ENCODE measurements at places on chromosomes 6 and 20.

DNA sequence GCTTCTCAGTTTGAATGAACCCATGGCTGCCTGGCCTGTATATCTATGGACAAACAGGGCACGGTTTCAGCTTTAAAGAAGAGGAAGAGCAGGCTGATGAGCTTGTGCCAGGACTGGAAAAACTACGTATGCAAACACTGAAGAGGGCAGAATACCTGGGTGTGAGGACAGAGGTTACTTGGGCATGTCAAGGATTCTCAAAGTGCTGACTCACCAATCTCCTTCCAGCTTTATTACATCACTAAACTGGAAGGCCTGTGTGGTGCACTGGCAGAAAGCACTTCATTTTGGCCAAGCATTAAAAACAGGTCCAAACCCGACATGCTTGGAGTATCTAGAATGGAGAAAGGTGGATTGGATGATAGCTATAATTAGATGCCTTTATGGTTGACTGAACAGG, 95.2 kb downstream of the GMPR start:
- DNase-seq = peak; percentile 84

GRCh38 chr6:13854716-13855250, 40.4 kb upstream of the MCUR1 start:
- no peak for DNase-seq

GRCh38 chr6:14337152-14337551, 219.6 kb downstream of the CD83 start:
- no peak for DNase-seq

DNA sequence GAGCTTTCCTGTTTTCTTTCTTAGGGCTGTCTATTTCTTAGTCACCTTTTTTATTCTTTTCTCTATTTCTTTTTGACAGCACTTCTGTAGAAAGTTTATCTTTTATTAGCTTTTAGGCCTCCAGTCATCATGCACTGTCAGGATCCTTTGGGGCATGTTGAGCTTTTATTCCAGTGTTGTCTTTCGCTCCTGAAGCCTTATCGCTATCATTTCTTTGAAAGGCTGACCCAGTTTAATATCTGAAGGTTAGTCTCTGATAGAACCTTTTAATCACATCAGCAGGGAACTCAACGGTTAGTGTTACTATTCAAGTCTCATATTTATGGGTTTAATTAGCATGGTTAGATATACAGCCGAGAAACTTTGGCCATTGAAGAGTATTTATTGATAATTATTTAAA, 745.9 kb downstream of the TBC1D32 start:
- no peak for DNase-seq

DNA sequence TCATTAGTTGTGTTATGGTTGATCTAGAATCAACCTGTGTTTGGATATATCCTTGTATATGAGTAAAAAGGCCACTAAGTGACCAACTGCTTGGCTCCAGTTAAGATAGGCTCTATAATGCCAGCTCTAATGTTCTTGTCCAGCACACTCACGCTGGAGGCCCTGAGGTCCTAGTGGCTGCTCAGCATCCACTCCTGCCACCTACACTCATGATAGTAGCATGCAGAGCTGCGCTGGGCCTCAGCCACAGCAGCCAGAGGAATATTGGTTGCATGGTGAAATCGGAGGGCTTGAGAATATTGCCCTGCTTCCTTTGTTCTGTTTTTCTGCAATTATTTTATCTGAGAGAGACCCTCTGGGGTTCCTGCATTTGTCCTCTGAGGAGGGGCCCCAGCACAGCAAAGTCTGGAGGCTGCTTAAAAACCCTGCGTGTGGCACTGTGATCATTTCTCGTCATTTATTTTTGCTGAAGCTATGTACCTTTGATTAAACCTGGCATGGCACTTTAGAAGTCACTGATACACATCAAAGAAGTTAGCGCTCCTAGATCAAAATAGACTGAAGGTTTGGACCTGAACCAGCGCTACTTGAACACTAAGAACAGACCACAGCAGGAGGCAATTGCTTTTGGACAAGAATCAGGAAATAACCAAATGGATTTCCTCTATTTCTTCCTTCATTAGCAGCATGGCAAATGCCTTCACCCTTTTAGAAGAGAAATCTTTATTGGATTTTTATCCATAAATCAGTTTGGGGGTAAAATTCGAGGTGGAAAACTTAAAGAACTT, 398.4 kb upstream of the ID4 start:
- no peak for DNase-seq

GRCh38 chr6:22343864-22344263, 47.0 kb upstream of the PRL start:
- peak; percentile 35 for DNase-seq

GRCh38 chr6:123316733-123317323, 319.9 kb downstream of the TRDN start:
- peak; percentile 47 for DNase-seq

- DNase-seq = peak; percentile 83
These were observed 49.7 kb upstream of the IL20RA start for GRCh38 chr6:137094411-137095008.

GRCh38 chr6:85118233-85118632, 331.6 kb upstream of the NT5E start:
- no peak for DNase-seq

GRCh38 chr20:19620446-19620845, 137.6 kb upstream of the RIN2 start:
- DNase-seq = peak; percentile 13

DNA sequence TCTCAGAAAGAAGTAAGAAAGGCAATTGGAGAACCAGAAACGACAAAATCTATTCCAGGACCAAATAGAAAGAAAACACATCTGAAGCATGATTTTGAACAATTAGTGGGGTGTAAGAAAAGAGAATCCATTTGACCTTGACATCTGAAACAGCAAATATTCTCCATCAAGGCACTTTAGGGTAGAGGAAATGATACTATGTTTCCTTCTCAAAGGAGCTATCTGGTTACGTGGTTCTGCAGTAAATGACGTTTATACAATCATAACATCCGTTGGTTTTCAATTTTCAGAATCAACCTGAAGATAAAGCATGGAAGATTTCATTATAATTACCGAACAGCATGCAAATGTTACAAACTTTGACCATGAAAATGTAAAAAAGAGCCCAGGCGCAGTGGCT, 8.2 kb upstream of the SIGLEC1 start:
- DNase-seq = no peak

GRCh38 chr20:46936415-46937156, 41.9 kb downstream of the EYA2 start:
- DNase-seq = no peak

DNA sequence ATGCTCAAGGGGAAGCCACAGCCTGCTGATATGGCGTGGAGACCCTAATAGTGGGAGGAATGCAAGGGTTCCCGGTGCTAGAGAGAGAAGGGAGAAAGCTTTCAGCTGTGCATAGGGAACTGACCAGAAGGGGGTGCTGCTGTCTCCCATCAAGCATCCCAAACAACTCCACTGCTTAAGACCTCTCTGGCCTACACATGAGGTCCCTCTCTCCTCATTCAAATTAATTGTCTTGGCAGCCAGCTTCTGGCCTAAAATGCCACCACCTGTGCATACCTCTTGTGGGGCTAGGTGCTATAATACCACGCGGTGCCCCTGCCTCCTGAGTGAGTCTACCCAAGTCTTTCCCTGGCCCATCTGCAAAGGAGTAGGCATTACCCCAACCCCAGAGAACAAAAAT, 14.5 kb downstream of the ADISSP start:
- peak; percentile 68 for DNase-seq

- DNase-seq = no peak
These were observed 64.3 kb downstream of the MRPL14 start for GRCh38 chr6:44062771-44063560.

GRCh38 chr20:9966966-9967365, 67.8 kb upstream of the ANKEF1 start:
- peak; percentile 52 for DNase-seq

DNA sequence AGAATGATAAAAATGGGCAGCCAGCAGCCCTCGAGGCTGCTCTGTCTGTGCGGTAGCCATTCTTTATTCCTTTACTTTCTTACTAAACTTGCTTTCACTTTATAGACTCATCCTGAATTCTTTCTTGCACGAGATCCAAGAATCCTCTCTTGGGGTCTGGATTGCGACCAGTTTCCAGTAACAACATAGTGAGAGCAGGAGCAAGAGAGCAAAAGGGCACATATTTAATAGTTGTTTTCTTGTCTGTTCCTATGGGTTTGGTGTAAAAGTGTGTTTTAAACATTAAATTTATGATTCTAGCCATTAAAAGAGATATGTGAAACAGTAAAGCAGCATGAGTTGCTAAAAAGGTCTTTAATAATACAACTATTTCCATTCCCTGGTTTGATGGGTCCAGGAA, 78.8 kb upstream of the OPRM1 start:
- no peak for DNase-seq

GRCh38 chr6:137297887-137298286, 78.7 kb upstream of the IFNGR1 start:
- DNase-seq = peak; percentile 63

GRCh38 chr6:167910007-167910406, 83.3 kb downstream of the AFDN start:
- no peak for DNase-seq

DNA sequence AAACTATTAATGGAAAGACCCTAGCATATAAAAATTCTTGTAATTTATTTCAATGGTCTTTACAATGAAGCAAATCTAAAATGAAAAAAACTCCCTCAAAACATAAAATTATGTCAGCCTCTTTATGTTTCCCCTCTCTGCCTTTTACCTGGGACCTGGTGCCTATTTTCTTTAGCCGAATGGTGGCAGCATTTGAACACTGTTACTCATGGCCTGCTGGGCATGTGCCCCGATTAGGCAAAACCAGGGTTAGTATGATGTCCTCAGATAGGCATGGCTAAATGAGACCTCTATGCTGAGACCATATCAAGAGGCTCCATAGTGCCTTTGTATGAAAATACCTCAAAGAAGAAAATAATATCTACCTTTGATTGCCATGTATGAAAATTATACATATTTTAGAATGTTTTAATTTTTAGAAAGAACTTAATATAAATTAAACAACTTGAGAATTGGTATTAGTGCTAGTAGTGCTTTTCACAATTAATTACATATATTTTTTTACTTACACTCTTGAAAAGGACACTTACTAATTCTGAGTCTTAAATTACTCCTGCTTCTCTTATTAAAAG, 22.5 kb upstream of the C6orf58 start:
- DNase-seq = peak; percentile 62

DNA sequence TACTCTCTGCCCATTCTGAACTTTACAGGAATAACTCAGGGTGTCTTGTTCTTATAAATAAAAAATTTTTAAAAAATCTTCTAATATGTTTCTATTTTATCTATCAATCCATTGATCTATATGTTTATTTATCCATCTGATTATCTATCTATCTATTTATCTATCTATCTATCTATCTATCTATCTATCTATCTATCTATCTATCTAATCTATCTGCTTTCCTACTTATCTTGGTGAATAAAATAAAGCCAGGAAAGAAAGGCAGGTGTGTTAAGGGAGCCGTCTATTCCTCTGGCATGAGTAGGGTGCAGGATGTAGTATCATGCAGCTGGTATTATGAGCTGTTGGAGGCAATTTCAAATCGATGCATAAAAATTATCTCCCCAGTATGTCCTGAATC, 153.0 kb downstream of the FOXA2 start:
- no peak for DNase-seq

DNA sequence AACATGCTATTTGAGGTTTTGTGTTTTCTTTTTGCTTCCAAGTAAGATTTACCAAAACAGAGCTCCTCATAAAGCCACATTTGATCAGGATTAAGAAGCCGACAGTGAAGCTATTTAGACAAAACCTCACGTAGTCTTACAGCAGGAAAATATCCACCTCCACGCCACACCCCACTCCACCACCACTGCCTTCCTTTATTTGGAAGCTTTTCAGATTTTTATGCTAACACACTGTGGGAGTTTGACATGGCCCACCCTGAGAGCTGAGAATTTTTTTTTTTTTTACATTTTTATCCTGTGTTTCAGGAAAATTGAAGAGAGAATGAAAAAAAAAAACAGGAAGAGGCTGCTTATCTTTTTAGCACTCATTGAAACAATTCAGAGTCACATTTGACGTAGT, 104.8 kb upstream of the MC3R start:
- DNase-seq = no peak

- DNase-seq = no peak
These were observed 87.8 kb downstream of the GINS1 start for GRCh38 chr20:25495189-25495824.

DNA sequence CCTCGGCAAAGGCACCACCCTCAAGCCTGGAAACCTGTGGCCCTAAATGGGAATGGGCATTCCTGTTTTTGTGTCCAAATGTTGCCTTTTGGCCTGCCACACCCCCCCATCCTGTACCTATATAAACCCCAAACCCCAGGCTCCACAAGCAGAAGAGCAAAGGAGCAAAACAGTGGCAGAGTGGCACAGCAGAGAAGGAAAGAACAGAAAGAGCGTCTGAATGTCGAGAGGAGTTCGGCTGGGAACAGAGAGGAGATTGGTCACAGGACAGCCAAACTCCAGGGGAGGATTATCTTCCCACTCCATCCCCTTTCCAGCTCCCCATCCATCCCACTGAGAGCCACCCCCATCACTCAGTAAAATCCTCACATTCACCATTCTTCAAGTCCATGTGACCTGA, 58.0 kb upstream of the PREP start:
- no peak for DNase-seq

DNA sequence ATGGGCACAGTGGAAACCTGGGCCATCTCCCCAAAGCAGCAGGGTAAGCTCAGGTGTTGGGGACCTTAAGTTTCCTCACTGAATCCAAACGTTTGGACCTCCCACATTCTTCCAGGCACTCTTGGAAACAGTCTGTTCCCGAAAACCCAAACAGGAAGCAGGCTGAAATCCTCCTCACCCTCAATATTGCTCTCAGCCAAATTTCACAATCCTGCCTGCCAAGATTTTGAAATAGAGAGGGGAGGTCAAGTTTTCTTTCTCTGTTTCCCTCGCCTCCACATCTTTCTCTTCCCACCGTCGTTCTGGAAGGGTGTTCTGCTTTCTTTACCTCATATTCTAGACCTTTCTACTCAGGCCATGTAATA, 392.0 kb upstream of the SASH1 start:
- no peak for DNase-seq

- DNase-seq = peak; percentile 26
These were observed 3.9 kb downstream of the PRDM1 start for GRCh38 chr6:106090001-106090400.

DNA sequence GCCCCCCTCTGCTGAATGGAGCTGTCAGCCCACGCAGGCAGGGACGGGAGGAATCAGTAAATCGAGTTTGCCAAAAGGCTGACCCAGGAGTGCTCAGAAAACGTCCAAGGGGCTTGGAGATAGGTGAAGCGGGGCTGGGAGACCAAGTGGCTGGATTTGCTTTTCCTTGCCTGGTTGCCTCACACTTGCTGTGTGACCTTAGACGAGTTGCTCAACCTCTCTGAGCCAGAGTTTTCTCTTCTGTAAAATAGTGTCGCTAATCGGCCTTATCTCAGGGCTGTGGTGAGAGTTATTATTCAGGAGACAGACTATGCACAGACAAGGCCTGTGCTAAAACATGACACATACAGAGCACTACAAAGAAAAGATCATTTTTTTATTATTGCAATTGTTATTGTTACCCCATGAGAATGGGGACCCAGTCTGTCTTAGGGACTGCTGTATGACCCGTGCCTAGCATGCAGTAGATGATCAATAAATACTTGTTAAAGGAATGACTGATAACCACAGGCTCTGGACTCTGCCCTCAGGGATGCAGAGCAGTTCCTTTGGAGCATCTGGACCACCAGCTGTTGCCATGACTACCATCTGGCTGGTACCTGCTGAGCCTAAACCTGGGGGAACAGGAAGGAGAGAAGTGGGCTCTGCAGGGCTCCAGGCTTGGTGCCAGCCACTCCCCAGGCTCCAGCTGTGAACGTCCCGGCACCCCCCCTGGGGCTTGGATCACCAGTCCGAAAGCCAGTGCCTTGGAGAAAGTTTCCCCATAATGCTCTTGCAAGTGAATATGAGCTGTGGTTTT, 901 bp downstream of the KCNK15 start:
- DNase-seq = no peak

- DNase-seq = peak; percentile 41
These were observed 725.5 kb downstream of the TBC1D32 start for GRCh38 chr6:120608826-120609225.
